ENCODE measurements at places on chromosomes 2 and 18.

GRCh38 chr2:218476676-218477075 is 57.8 kb downstream of the VIL1 start:
- peak; percentile 71 for DNase-seq

GRCh38 chr2:202290316-202290715 is 24.8 kb downstream of the NOP58 start:
- no peak for DNase-seq

DNA sequence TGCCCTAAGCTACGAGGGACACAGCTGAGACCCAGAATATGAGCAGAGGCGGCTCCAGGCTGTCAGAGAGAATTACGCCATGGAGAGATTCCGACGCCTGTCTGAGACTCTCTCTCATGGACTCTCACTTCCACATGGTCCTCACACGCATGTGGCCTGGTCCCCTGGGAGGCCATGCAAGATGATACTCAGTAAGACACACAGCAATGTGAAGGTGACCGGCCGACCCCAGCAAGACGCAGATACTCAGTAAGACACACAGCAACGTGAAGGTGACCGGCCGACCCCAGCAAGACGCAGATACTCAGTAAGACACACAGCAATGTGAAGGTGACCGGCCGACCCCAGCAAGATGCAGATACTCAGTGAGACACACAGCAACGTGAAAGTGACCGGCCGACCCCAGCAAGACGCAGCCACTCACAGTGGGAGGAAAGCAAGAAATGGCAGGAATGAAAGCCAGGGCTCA is 400.8 kb upstream of the MYT1L start:
- DNase-seq: no peak

GRCh38 chr2:179017773-179018357 is 32.1 kb downstream of the CCDC141 start:
- DNase-seq: no peak

DNA sequence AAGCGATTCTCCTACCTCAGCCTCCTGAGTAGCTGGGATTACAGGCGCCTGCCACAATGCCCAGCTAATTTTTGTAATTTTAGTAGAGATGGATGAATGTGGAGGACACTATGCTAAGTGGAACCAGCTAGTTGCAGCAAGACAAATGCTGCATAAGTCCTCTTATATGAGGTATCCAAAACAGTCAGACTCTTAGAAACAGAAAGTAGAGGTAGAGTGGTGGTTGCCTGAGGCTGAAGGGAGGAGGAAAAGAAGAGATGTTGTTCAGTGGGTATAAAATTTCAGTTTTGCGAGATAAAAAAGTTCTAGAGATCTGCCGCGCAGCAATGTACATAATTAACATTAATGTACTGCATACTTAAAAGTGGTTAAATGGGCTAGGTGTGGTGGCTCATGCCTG is 145.3 kb upstream of the SPRED2 start:
- no peak for DNase-seq

DNA sequence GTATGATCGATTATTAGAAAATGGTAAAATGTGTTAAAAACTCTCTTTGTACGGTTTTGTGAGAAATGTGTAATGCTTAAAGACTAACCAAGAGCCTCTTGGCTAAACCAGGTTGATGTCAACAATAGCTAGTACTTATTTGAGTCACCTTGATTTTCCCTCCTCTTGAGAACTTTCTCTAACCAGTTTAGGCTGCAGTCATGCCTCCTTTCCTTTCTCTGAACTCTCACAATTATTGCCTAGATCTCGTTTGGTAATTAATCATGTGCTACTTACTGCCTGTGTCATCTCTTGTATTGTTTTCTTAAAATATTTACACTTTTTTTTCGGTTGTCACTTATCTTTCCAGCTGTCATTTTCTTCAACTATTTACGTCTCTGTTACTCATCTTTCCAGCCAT is 1.1 kb upstream of the EPC2 start:
- no peak for DNase-seq

- DNase-seq: no peak
Measured at GRCh38 chr2:148049284-148049683, 28.4 kb downstream of the MBD5 start.

GRCh38 chr18:45829855-45830254 is 4.4 kb downstream of the SIGLEC15 start:
- DNase-seq: no peak

GRCh38 chr18:7618891-7619442 is 51.9 kb downstream of the PTPRM start:
- no peak for DNase-seq

DNA sequence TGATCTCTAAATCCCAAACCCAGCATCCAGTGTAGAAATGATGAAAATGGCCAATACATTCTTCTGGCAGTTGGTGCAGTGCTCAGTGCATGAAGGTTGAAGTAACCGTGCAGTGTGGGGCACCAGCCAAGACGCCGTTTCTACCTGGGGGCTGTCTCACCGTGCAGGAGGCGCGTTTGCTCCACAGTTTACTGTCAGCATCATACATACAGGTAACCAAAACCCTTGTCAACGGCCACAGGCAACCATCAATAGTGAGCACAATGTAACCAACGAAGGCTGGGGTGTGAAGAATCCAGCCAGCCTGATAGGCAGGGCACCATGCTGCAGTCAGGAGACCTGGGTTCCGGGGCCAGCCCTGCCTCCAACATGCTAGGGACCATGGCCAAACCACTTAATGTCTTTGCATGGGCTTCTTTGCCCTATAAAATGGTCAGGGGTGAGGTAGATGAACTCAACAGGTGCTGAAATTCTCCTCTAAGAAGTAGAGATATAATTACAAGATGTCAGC is 127.5 kb upstream of the ID2 start:
- DNase-seq: no peak
